ENCODE measurements at places on chromosomes 4 and X.

DNA sequence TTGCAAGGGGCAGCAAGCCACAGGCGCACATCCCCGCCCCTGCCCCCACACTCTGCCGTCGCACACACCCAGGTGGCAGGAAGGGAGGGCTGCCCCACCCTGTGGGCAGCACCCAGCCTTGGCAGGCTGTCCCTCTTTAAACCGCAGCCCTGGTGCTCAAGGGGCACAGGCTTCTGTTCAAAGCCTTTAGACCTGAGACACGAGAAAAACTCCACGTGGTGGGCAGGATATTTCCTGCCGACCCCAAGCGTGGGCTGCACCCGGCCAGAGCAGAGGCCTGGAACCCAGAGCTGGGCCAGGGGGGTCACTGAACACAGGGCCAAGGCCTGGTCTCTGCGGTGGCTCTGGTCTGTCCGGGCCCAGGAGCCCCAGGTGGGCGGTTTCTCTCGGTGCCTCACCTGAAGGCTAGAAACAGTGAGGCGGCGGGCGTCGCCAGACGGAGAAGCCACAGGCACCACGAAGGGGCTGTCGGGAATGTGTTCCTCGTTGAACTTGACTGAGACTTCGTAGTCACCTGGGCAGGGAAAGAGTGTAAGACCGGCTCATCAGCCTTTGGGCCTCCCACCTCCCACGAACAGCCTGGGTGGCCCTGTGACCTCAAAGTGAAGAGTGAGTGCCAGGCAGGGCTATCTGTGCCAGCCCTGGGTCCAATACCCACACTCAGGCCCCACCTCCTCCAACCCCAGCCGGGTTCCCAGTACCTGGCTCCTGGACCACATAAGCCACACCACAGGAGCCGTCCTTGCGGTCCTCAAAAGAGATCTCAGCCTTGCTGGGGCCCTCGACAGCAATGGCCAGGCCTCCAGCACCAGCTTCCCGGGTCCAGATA is 23.0 kb downstream of the FLNA start:
- DNase-seq = no peak

DNA sequence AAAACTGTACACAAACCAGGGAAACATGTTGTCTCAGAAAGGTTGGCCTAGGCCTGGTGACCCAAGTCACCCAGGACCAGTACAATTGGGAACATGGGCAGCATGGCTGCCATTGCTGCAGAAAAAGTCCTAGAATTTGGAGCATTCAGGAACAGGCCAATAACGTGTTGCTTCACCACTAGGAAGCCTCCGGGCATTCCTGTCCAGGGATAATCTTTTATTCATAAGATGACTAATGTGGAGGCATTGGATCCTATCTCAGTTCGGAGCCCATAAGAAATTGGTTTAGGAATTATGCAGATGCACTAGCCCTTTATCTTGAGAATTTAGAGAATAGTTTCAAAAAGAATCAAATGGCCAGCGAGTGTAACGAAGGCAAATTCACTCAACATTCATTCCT is 242.8 kb upstream of the NDST4 start:
- DNase-seq = no peak

- no peak for DNase-seq
Measured at GRCh38 chr4:19300213-19300612, 951.5 kb upstream of the SLIT2 start.

- DNase-seq = no peak
Measured at GRCh38 chr4:69951602-69952001, 13.9 kb downstream of the CSN2 start.

GRCh38 chr4:101345596-101346350 is 1.6 kb downstream of the PPP3CA start:
- peak; percentile 64 for DNase-seq

DNA sequence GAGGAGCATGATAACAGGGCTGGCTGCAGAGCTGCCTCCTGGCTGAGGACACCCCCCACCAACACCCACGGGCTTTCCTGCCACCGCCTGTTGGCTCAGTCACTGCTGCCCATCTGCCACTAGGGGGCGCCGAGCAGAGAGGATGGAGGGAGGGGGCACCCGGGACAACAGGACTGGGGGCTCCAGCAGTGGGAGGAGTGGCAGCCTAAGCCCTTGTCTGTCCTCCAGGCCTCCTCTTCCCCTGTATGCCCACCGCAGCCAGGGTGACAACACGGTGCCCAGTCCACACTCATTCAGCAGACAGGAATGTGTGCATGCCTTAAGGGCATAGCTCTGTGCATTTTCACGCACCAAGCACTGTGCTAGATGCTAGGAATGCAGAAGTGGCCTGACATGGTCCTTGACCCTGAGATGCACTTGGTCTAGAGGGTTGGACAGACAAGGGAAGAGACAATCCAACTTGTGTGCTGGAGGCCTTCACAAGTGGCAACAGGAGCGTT is 149.9 kb downstream of the AMMECR1 start:
- peak; percentile 80 for DNase-seq

DNA sequence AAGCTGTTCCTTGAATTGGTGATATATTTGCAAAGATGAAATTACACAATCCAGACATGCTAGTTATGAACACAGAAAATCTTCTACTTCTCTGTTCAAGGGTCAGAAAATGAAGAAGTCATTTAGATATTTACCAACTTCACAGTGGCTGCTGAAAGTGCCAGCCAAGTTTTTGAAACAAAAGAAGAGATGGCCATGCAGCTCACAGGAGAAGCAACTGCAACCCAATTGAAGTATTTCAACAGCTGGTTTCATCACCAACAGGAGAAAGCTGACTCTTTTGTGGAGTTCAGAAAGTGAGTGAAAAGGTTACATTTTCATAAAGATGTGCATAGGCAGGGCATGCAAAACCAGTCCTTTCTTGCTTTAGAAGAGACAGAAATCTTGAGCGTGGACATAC is 70.1 kb upstream of the LSM6 start:
- DNase-seq = no peak

DNA sequence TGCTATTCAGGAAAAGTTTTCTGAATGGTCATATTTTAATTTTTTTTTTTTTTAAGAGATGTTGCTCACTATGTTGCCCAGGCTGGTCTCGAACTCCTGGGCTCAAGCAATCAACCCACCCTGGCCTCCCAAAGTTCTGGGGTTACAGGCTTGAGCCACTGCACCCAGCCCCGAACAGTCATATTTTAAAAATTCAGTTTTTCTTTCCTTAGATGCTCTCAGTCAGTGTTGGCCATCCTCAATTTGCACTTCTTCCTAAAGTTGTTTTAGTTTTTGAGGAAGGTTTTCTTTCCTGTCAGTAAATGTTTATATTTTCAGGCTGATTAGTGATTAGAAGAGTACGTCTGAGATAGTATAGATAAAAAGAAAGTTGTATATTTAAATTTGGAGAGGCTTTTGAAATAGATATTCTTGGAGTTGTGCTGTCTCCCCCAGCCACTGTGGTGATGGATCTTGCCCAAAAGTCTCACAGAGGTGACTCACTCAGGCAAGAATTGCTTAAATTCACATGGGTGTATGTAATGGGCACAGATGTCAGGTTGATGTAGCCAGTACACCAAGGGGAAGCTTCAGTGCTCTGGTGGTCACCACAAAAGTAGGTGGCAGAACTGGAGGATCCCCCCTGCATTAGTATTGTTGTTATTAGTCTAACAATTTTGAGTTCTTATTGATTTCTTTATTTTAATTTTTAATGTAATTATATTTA is 72.2 kb upstream of the ELOVL6 start:
- no peak for DNase-seq

DNA sequence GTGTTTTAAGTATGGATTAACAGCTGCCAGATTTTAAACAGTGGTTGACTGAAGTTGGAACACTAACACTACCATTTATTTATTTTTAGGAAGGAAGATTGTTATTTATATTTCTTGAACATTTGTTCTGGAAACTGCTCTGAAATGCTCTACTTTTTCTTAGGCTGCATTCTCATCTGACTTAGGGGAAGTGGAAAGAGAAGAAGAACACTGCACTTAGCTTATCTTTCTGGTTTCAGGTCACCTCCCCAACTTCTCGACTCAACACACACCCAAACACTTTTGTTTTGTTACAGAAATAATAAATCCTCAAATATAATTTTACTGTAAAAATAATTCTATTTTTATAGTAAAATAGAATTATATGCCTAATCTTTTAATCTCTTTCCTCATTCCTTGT is 18.6 kb downstream of the BLTP1 start:
- DNase-seq = peak; percentile 6

DNA sequence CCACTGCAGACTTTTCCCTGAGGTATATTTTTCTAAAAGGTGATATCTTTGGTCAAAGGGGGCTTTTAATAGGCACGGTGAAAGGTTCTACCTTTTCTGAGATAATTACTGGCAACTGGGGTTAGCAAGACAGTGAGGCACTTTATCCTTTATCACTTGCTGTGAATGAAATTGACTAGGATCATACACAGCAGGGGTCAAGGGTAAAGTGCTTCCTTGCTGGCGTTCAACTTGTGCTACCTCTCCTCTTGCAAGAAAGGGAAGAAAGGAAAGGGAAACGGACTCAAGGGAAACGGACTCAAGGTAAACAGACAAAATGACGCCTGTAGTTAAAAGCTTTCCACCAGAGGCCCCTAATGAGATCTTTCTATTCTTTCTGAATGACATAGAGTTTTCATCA is 78.6 kb upstream of the RAPGEF2 start:
- DNase-seq = no peak

DNA sequence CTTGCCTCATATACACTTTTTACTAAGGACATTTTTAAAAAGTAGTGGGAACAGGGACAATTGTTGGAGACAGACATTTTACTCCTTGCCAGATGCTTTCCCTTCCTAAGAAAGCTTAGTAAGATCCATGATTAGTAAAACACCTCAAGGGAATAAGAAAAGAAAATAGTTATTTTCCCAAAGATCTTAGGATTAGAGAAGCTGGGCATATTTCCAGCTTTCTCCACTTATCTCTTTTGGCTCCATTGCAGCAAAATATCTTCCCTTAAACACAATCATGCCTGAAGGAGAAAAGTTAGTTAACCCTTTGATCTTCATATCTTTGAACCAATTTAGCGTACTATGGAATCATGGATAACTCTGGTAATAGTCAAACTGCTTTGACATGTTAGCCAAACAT is 257.9 kb downstream of the PCDH18 start:
- no peak for DNase-seq

DNA sequence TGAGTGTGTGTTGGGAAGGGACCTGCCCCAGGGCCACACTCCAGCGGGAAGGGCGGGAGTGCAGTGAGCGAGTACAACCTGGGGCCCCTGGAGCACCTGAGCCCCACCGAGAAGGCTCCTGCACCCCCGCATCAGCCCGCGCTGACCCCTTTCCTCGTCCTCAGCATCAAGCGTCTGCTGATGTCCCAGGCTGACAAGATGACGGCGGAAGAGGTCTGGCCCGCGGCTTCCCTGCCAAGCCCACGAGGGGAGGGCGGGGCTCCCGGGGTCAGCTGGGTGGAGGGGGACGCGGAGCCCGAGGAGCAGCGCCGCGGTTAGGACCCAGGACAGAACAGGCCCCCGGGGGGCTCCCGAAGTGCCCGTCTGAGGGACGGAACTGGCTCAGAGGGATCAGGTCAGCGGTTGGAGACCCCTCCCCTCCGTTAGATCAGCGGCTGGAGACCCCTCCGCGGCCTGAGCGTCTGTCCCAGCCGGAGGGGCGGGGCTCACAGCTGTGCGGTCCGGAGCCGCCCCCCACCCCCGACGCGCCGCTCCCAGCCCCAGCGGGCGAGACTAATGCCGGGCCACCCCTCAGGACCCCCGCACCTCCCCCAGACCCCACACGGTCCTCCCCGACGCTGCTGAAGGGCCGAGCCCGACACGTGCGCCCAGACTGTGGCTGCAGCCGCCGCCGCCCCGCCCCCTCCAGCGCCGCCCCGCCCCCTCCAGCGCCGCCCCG is 6.7 kb downstream of the MYL5 start:
- peak; percentile 74 for DNase-seq

GRCh38 chr4:10296730-10297129 is 160.5 kb downstream of the ZNF518B start:
- DNase-seq = no peak

GRCh38 chr4:37538931-37539330 is 147.2 kb downstream of the RELL1 start:
- no peak for DNase-seq

DNA sequence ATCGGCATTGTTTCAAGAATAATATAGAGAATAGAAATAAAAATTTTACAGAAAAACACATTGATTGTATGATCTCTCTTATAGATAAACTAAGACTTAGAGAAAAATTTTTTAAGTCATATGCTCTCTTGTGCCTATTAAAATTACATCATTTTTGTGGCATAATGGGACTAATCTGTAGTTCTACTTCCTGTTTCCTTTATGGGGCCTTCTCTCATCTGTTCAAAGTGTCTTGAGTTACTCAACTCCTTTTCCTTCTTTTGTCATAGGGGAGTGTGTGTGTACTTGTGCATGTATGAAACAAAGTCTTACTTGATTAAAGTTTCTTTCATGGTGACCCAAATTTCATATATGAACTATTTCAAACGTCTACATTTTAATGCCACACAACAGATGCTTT is 1448.9 kb upstream of the TENM3 start:
- DNase-seq = no peak

- peak; percentile 45 for DNase-seq
Measured at GRCh38 chrX:41022566-41022965, 62.7 kb upstream of the USP9X start.

DNA sequence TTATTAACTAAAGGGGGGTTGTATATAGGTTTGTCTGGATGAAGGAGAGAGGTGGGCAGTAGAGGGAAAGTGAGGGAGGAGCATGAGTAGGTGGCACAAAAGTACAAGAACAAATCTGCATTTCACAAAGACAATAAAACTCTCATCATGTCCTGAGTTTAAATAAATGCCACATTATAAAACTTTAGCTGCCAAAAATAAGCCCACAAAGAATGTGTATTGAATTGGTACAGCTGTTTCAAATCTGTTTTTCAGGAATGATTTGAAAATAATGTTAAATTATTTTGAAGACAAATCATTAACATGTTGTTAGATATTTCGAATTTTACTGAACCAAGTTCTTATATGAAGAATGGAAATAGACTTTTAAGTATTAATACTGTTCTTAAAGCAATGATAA is 5.8 kb downstream of the CNKSR2 start:
- no peak for DNase-seq

DNA sequence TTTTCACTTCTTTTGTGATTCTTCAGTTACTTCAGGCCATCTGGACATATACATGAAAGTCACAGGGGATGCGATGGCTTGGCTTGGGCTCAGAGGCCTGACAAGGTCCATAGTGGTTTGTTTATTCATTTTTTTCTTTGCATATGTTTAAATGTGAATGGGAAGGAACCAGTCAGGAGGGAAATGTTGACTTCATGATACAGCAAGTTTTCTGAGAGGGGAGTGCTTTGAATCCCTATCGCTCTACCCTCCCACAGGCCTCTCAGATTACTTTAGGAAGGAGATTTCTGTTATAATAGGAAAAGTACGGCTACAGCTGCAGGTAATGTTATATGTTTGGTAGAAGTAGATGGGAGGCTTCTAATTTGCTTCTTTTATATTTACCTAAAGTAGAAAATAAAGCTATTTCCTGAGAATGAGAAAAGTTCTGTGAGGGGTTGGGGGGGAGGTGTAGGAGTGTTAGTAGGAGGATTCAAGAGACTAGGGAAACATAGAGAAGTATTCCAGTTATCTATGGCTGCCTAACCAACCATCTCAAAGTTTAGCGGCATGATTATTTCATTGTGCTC is 322.9 kb downstream of the RAPGEF2 start:
- no peak for DNase-seq
